Activated T-helper 17 cell treated with anti-CD3 and anti-CD28 coated beads, Interleukin-2, amount 50 U/mL, for 72 hours (primary cell): ENCODE measurements at places on chromosomes 5 and 9. TPM values are rescaled to one million over a fixed set of nuclear protein-coding genes. Genes with fewer than 3 reads are reported as not detected.

The GBGT1 gene
- 7.2 TPM for total RNA-seq

The INSYN2B gene
- not detected for total RNA-seq

The EXD3 gene
- total RNA-seq: 8.8 TPM

The PRLR gene
- not detected for total RNA-seq

The PCDHA5 gene
- total RNA-seq: not detected
